ENCODE measurements at places on chromosomes 1 and 21.
A peak's percentile ranks its signal among the peaks of the same experiment; 100 is the strongest.

GRCh38 chr1:151059109-151060006, at the start of gene CDC42SE1:
Gene CDC42SE1 (minus strand): TSS chr1:151059622. CDS start chr1:151055730, 3,892 bp downstream.
- peak; percentile 90 for DNase-seq

DNA sequence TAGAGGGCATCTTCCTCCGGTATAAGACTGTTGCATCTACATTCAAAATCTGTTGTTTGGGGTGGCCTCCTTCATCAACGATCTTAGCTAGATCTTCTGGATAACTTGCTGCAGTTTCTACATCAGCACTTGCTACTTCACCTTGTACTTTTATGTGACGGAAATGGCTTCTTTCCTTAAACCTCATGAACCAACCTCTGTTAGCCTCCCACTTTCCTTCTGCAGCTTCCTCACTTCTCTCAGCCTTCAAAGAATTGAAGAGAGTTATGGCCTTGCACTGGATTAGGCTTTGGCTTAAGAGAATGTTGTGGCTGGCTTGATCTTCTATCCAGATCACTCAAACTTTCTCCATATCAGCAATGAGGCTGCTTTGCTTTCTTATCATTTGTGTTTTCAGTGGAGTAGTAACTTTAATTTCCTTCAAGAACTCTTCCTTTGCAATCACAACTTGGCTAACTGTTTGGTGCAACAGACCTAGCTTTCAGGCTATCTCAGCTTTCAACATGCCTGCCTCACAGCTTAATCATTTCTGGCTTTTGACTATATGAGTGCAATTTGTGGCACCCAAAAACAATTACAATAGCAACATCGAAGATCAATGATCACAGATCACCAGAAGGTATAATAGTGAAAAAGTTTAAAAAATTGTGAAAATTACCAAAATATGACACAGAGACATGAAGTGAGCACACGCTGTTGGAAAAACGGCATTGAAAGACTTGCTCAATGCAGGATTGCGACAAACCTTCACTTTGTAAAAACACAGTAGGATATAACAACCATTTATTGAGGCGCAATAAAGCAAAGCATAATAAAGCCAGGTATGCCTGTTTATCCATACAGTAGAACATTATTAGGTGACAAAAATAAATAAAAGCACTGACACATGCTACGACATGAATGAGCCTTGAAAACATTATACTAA, 56.7 kb upstream of the GFI1 start:
- DNase-seq = no peak

DNA sequence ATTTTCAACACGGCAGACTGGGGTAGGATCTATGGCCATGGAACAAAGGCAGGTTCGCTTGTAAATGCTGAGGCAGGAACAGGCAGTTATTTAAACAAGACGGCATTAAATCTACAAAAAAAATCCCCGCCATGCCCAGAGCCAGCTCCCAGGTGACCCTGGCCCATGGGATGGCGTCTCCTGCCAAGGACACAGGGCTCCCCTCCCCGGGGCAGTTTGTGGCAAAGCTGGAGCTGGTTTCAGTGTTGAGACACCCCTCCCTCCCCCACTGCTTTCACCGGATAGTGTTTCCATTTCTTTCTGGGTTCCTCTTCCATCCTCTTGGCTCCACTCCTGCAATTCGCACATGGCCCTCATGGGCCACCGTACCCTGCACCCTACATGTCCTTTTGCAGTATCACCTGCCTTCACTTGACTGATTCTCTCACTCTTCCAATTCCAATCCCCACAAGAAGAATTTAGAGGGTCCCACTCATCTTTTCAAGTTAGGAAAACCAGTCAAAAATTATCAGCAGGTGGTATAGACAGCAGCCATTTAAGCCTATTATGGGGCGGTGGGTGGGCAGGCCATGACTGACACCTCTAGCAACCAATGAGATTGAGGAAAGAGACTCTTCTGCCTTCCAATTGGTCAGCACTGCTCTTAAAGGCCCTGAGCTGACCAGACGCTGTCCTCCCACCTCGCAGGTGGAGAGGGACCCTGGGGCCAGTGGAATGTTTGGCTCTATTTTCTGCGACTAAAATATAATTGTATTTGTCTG, 52.0 kb downstream of the OLIG1 start:
- no peak for DNase-seq

DNA sequence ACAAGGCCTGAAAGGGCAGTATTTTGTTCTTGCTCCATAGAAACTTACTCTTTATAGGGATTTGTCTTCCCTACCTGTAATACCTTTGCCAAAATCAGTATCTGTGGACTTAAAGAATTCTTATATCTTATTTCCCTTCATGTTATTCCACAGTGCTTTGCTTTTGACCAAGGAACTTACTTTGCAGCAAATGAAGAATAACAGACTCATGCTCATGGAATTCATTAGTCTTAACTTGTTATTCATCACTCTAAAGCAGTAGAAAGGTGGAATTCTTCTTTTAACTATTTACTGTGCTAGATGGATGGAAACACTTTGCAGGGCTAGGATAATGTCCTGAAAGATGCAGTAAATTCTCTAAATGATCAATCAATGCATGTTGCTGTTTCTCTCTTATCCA, 45.9 kb downstream of the DUSP10 start:
- DNase-seq = no peak
